Psoas muscle (tissue), 8 donors: ENCODE measurements at places on chromosomes 6 and 20. TPM values are rescaled to one million over a fixed set of nuclear protein-coding genes. Genes with fewer than 3 reads are reported as not detected.

The SYNDIG1 gene
- polyA plus RNA-seq, result not detected

GRCh38 chr6:51494342-51494741 is 593.1 kb downstream of the PKHD1 start:
- H3K27me3 ChIP-seq, result no peaks in the 10 kb centered on the region
- DNase-seq, result no peak
- H3K36me3 ChIP-seq, result no peaks in the 10 kb centered on the region

DNA sequence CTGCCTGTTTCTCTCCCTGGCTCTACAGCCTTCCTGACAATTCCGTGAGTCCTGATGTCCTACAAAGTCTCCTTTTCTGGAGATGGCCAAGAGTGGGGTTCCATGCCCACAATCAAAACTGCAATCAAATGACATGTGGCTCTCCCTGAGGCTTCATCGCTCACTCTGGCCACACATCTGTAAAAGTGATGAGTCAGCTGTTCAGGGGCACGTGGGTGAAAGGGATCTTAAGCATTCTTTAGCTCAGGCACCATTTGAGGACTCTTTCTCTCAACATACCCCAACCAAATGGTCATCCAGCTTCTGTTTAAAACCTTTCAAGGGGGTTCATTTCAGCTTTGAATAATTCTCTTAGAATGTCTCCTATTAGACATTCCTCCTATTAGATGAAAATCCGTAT is 42.3 kb upstream of the EYA2 start:
- H3K27me3 ChIP-seq, result peaks cover 2% of the 10 kb centered on the region
- H3K4me1 ChIP-seq, result no peaks in the 10 kb centered on the region
- no peak overlapping the region for H3K27ac ChIP-seq

The SPINT4 gene
- polyA plus RNA-seq, result not detected

- no peak overlapping the region for H3K4me3 ChIP-seq
- no peak overlapping the region for H3K27ac ChIP-seq
- DNase-seq, result peak; percentile 23
- no peaks in the 10 kb centered on the region for H3K4me1 ChIP-seq
These were observed 126.6 kb downstream of the VEGFA start for GRCh38 chr6:43896329-43897255.

The IL17A gene
- polyA plus RNA-seq, result not detected

DNA sequence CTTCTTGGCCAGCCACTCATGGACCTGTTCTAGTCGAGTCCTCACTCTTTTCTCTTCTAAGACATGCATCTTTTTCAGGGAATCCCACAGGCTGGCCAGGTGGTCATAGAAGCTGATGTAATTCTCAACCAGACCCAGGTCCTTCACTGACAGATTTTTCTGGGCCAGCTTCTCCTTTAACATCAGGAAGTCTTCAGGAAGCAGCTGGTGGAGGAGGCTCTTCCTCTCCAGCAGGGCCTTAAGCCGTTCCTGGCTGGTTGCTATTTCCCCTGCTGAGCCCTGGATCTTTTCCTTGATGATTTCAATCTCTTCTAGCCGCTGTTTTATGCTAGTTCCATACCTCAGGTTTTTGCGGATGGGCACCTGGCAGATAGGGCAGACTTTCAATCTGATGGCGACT is 28.6 kb downstream of the DDX27 start:
- no peak overlapping the region for H3K27ac ChIP-seq
- no peak for DNase-seq
- peaks cover 12% of the 10 kb centered on the region for H3K36me3 ChIP-seq
- H3K4me3 ChIP-seq, result no peak overlapping the region

The GJA10 gene
- polyA plus RNA-seq, result not detected

- no peak overlapping the region for H3K4me3 ChIP-seq
- H3K27me3 ChIP-seq, result no peaks in the 10 kb centered on the region
- DNase-seq, result no peak
- no peaks in the 10 kb centered on the region for H3K4me1 ChIP-seq
These were observed 1040.2 kb downstream of the HACE1 start for GRCh38 chr6:103819509-103819908.

The KIAA0408 gene
- 48.0 TPM for polyA plus RNA-seq

DNA sequence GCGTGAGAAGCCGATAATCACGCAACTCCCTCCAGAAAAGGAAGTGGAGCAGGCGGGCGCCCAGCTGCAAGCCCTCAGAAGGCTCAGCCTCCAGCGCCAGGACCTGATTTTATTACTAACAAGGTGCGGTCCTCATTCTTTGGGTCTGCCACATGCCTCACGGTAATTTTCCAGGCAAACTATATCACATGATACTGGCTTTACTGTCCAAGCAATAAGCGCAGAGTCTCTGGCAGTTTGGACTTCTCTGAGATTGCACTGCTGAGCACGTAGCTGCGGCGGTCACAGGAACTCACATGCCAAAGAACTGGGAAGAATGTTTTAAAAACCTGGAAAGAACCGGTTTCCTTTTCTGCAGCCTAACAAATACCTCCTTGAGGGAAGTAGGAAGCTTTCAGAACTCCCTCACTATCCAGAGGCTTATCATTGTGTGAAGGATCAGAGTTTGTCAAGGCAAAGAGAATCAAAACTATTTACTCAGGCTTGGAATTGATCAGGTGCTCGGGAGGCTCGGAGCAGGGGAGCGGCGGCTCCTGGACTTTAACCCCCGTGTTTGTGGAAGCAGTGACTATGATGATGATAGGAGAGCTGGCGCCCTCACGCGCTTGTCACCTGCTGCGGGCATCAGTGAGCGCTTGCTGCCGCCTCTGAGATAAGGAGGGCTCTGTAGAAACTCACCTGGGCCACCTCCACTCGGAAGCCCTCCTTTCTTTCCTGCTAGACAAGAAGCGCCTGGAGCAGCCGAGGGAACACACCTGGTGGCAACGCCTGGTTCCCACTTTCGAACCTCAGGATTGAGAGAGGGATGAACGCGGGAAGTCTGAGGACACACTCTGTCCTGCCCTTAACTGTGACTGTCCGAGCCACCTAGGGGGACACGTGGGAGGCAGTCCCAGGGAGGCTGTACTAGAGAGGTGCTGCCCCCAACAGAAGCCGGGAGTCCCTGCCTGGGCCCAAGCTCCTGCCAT is 27.2 kb upstream of the SYNJ2 start:
- no peaks in the 10 kb centered on the region for H3K4me1 ChIP-seq
- H3K27ac ChIP-seq, result no peak overlapping the region
- peak overlapping the region; percentile 52 for H3K4me3 ChIP-seq
- no peak for DNase-seq
- H3K27me3 ChIP-seq, result no peaks in the 10 kb centered on the region
- H3K36me3 ChIP-seq, result no peaks in the 10 kb centered on the region

The DLL1 gene
- 1.8 TPM for polyA plus RNA-seq

DNA sequence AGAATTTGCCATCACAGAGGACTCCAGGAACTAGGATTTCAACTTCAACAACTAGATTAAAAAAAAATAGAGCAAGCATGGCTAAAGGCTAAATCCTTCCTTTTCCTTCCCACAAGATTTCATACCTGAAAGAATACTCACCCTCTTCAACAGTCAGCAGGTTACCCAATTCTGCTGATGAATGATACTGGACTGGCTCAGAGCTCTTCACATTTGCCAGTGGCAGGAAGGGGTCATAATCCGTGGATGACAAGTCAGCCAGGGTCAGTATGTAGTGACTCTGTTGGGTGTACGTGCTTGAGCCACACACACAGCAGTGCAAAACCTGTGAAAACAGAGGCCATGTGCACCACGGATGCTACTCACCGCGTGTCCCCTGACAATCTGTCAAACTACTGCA is 152.9 kb downstream of the INSM1 start:
- no peaks in the 10 kb centered on the region for H3K27me3 ChIP-seq
- DNase-seq, result no peak
- peaks cover 8% of the 10 kb centered on the region for H3K36me3 ChIP-seq
- H3K4me3 ChIP-seq, result no peak overlapping the region
- H3K27ac ChIP-seq, result peak overlapping the region; percentile 14

GRCh38 chr20:46050444-46050843 is 21.4 kb downstream of the SLC12A5 start:
- no peaks in the 10 kb centered on the region for H3K36me3 ChIP-seq
- H3K4me3 ChIP-seq, result no peak overlapping the region
- H3K27me3 ChIP-seq, result no peaks in the 10 kb centered on the region
- no peaks in the 10 kb centered on the region for H3K4me1 ChIP-seq

GRCh38 chr6:14174996-14175395 is 57.4 kb downstream of the CD83 start:
- DNase-seq, result no peak
- no peak overlapping the region for H3K4me3 ChIP-seq
- H3K27me3 ChIP-seq, result no peaks in the 10 kb centered on the region
- H3K36me3 ChIP-seq, result no peaks in the 10 kb centered on the region
